Activated T-helper 17 cell treated with anti-CD3 and anti-CD28 coated beads, Interleukin-2, amount 50 U/mL, for 72 hours (primary cell): ENCODE measurements at places on chromosomes 12 and 14.

DNA sequence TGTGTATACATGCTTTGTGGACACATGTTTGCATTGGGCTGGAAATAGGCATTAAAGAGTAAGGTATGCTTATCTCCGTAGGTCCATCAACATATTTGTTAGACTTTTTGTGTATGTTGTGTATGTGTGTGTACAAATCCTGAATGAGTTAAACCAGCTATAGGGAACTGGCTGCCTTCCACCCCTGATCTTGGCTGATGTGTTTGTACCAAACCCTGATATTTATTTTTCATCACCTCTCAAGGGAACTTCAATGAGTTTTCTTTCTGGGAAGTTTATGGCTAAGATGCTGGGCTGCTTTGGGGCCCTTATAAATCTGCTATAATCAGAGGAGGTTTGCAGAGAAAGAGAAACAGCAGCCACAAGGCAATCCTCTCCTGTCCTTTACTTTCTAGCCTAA, 37.1 kb upstream of the CISTR start:
- no peak for ATAC-seq
- H3K4me3 ChIP-seq, result no peak overlapping the region
- no peaks in the 10 kb centered on the region for H3K36me3 ChIP-seq
- no peak overlapping the region for H3K27ac ChIP-seq
- peaks cover 26% of the 10 kb centered on the region for H3K27me3 ChIP-seq

DNA sequence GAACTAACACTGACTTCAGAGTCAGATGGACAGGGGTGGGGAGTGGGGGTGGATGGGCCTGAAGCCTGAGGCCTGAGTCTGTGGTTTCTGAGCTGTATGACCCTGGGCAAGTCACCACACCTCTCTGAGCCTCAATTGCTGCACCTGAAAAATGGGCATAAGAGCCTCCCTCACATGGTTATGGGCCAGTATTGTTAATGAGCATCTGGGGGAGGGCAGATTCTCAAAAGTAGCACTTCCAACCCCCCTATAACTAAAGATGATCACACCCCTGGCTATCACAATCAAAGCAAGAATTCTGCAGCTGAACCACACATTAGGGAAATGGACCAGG, 168.6 kb downstream of the RBM19 start:
- no peaks in the 10 kb centered on the region for H3K4me1 ChIP-seq
- H3K4me3 ChIP-seq, result no peak overlapping the region
- no peak for ATAC-seq
- H3K36me3 ChIP-seq, result no peaks in the 10 kb centered on the region
- H3K27ac ChIP-seq, result no peak overlapping the region

DNA sequence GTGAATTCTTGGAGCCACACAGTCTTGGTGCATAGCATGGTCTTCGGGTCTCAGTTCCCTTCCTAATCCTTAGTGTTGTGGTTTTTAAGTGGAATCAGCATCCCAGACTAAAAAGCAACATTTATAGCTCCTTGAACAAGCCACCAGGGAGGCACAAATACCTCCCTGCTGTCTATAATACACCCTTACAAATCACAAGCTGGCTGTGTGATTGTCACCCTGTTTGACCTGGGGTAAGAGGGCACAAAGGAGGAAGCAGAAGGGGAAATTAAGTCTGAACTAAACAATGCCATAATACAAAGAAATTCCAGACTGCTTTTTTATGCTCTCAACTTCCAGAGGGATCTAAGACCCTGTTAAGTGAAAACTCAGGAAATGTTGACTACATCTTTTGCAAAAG, 7.7 kb upstream of the MMP19 start:
- no peaks in the 10 kb centered on the region for H3K36me3 ChIP-seq
- H3K27ac ChIP-seq, result no peak overlapping the region
- peaks cover 9% of the 10 kb centered on the region for H3K4me1 ChIP-seq
- H3K27me3 ChIP-seq, result peaks cover 14% of the 10 kb centered on the region

DNA sequence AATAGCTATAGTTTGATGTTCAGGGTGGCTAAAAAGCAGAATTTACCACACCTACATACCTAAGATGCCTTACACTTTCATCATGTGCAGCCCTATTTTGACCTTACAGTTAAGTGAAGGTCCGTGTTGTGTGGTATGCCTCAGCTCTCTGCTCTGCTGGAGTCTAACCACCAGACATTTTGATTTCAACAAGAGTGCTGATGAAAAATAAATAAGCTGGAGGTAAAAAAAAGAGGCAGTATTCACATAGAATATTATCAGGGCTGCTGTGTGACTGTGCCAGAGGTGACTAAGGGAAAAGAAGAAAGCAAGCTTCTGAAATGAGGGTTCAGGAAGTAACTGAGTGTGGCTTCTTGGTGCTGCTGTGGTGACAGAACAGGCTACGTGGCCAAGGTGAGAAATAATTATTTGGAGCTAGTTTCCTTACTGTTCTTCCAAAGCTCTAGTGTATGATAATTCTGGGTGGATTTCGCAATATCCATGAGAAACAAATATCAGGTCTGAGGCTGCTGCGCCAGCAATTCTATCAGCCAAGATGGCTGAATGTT, 188.8 kb downstream of the STXBP6 start:
- H3K4me1 ChIP-seq, result no peaks in the 10 kb centered on the region
- H3K4me3 ChIP-seq, result no peak overlapping the region
- H3K27me3 ChIP-seq, result peaks cover 17% of the 10 kb centered on the region
- no peak overlapping the region for H3K27ac ChIP-seq

DNA sequence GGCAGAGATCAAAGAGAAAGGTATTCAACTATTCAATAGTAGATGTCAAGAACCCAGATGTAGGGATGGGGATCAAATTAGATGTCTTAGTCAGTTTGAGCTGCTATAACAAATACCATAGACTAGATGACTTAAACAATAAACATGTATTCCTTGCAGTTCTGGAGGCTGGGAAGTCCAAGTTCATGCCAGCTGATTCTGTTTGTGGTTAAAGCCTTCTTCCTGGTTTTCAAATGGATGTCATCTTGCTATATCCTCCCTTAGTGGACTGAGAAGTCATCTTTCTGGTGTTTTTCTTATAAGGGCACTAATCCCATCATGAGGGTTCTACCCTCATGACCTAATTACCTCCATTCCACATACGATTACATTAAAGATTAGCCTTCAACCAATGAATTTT, 19.5 kb upstream of the MGST1 start:
- ATAC-seq, result no peak
- no peaks in the 10 kb centered on the region for H3K36me3 ChIP-seq
- no peaks in the 10 kb centered on the region for H3K4me1 ChIP-seq
- no peaks in the 10 kb centered on the region for H3K27me3 ChIP-seq
- H3K27ac ChIP-seq, result no peak overlapping the region
- no peak overlapping the region for H3K4me3 ChIP-seq

- peaks cover 8% of the 10 kb centered on the region for H3K27me3 ChIP-seq
- peaks cover 40% of the 10 kb centered on the region for H3K4me1 ChIP-seq
- H3K36me3 ChIP-seq, result no peaks in the 10 kb centered on the region
- H3K4me3 ChIP-seq, result peak overlapping the region; percentile 80
- H3K27ac ChIP-seq, result no peak overlapping the region
These were observed 972 bp downstream of the PTGDR start for GRCh38 chr14:52268279-52269061.

DNA sequence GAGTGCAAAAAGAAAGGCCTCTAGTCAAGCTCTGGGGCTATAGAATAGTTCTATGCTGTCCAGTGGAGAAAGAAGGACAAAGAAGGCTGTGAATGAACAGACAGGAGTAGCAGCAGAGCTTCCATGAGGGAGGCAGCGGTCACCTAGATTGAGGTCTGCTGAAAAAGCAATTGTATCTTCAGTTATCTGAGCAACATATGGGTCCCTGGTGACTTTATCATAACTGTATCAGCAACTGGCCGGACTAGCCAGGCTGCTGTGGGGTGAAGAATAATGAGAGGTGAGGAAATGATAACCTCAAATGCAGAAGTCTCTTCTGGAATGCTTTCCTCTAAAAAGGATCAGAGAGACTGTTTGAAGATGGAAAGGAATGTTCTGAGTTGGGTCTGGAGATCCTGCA, 971.3 kb upstream of the TMEM132C start:
- no peak overlapping the region for H3K4me3 ChIP-seq
- H3K4me1 ChIP-seq, result no peaks in the 10 kb centered on the region
- no peak for ATAC-seq
- no peaks in the 10 kb centered on the region for H3K36me3 ChIP-seq

GRCh38 chr12:114123108-114123507, 157.0 kb upstream of the RBM19 start:
- H3K4me3 ChIP-seq, result no peak overlapping the region
- H3K36me3 ChIP-seq, result no peaks in the 10 kb centered on the region
- no peaks in the 10 kb centered on the region for H3K27me3 ChIP-seq
- no peak for ATAC-seq

GRCh38 chr12:47194501-47194900, 114.7 kb upstream of the AMIGO2 start:
- H3K4me3 ChIP-seq, result peak overlapping the region; percentile 88
- H3K27ac ChIP-seq, result peak overlapping the region; percentile 91
- ATAC-seq, result no peak
- peaks cover 34% of the 10 kb centered on the region for H3K36me3 ChIP-seq

GRCh38 chr12:57250956-57251355, at the start of gene STAC3:
Gene STAC3 (minus strand): TSS chr12:57251187. CDS start chr12:57249636, 1,551 bp downstream.
- peaks cover 20% of the 10 kb centered on the region for H3K36me3 ChIP-seq
- peaks cover 5% of the 10 kb centered on the region for H3K4me1 ChIP-seq
- no peak for ATAC-seq
- no peak within 1 kb of the TSS for H3K4me3 ChIP-seq
- H3K27me3 ChIP-seq, result no peaks in the 10 kb centered on the region
- no peak within 1 kb of the TSS for H3K27ac ChIP-seq

DNA sequence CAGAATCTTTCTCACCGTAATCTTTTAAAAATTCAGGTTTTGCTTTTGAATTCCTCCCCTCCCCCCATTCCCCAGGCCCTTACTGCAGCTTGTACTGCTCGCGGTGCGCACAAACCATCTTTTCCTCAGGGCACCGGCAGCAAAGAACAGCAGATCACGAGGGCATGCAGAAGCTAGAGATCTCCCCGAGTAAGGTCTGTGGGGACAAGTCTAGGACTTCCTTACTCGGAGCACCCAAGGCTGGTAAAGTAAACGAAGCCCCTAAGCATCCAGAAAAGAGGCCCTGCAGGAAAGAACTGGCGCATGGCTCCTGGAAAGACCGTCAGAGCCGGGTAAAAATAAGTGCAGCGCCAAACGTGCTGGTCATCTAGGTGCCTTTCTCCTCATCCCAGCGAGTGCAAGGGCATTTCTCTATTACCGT, 727 bp downstream of the LDHB start:
- H3K4me1 ChIP-seq, result peaks cover 29% of the 10 kb centered on the region
- no peaks in the 10 kb centered on the region for H3K27me3 ChIP-seq
- H3K36me3 ChIP-seq, result peaks cover 62% of the 10 kb centered on the region
- peak overlapping the region; percentile 91 for H3K27ac ChIP-seq
- H3K4me3 ChIP-seq, result peak overlapping the region; percentile 91

DNA sequence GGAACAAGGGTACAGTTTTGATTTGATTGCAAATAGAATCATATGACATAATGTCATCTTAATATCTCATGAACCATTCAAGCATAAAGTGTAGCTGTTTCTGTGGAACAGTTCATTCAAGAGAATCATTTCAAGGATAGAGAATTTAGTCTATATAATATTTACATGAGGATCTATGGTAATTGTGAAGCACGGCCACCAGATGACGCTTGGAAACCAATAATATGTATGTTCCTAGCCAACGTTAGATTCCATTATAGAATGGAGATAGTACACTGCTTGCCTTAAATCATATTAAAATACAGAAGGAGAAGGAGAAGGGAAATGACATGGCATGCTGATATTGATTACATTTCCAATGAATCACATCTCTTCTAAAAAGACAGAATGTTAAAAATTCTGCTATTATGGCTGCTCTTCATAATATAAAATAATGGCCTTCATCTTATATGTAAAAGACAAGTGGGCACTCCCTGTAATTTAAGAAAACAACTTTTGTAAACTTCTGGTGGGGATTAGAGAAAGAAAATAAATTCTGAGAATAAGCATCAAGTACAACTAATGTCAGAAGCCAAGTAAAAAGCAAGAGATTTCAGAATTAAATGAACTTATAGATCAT, 351.0 kb downstream of the NAV3 start:
- no peaks in the 10 kb centered on the region for H3K36me3 ChIP-seq
- H3K27ac ChIP-seq, result no peak overlapping the region
- H3K27me3 ChIP-seq, result no peaks in the 10 kb centered on the region

DNA sequence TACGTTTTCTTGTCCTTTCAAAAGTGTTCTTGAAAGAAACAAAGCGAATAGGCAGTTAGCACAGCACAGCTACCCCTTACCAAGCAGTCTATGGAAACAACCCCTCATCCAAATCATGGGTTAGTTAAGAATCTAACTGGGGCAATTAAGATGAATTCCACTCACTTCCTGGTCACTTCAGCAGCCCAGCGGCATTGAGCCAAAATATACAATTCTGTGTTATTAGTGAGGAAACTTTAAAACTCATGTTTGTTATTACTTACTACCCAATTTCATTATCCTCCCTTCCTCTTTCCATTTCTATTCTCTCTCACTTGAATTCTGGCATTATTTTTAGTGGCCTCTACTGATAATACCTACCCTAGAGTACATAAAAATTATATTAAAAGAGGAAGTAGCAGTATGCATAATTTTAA, 121.4 kb downstream of the PPHLN1 start:
- H3K27ac ChIP-seq, result no peak overlapping the region
- peaks cover 82% of the 10 kb centered on the region for H3K36me3 ChIP-seq
- no peak overlapping the region for H3K4me3 ChIP-seq
- no peak for ATAC-seq

GRCh38 chr12:96879301-96879700, 27.8 kb upstream of the NEDD1 start:
- no peak overlapping the region for H3K4me3 ChIP-seq
- no peaks in the 10 kb centered on the region for H3K36me3 ChIP-seq
- no peak overlapping the region for H3K27ac ChIP-seq
- ATAC-seq, result no peak

DNA sequence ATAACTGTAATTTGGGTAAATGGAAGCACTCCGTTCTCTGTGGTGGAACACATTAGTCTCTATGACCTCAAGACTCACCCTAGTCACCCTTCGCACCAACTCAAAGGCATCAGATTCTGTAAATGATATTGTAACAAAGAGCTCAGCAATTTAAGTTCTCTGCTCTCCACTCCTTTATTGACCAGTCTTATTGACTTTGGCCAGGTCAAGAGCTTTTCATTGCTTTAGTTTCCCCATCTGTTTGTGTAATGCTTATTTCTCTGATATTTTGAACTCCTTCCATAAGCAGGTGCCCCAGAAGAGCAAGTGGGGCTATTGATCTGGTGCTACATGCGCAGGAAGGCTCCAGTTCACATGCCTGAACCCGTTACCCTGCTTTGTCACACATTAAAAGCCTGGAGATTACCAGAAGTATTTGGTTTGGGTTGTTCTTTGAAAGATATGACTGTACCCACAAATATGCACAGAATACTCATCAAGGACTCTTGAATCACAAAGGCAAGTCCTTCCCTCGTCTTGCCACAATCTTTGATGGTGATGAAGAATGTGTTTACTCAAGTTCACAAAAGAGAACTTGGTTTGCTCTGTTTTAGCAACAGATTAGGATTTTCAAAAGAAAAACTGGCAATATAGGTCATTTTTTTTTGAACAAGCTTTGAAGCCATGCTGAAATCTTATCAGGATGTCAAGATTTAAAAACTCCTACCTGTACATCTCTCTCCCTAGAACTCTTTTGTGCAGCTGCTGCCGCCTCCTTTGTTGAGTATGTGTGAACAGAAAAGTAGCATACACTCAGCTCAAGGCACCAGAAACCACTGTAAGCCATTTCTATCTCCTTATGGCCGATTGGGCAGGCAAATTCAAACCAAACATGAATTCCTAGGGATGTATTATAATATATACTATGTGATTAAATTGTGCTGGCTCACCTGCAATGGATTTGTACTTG, 193.9 kb downstream of the BCAT1 start:
- H3K27me3 ChIP-seq, result peaks cover 4% of the 10 kb centered on the region
- H3K4me1 ChIP-seq, result peaks cover 13% of the 10 kb centered on the region
- peak; percentile 88 for ATAC-seq
- no peaks in the 10 kb centered on the region for H3K36me3 ChIP-seq
- H3K27ac ChIP-seq, result peak overlapping the region; percentile 80

GRCh38 chr12:132591107-132591935, 19.1 kb downstream of the LRCOL1 start:
- H3K27ac ChIP-seq, result no peak overlapping the region
- H3K4me1 ChIP-seq, result peaks cover 4% of the 10 kb centered on the region
- H3K4me3 ChIP-seq, result no peak overlapping the region
